Vagina (tissue), 2 donors: ENCODE measurements at places on chromosomes 12 and 14.

GRCh38 chr12:7017870-7018349 lies 366 bp downstream of the LPCAT3 start:
- no peak for DNase-seq

DNA sequence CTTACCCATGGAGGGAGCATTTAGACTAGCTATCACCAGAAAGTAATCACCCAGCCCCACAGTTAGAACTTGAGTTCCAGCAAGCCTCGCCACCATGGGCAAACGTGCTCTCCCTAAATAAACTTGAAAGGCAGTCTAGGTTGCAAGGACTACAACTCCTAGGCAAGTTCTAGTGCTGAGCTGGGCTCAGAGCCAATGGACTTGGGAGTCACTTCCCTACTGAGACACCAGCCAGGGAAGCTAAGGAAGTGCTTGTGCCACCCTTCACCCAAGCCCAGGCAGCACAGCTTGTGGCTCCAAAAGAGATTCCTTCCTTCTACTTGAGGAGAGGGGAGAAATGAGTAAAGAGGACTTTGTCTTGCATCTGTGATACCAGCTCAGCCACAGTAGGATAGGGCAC lies 57.9 kb downstream of the SLCO1A2 start:
- DNase-seq, result no peak

- no peak for DNase-seq
These were observed 172.7 kb upstream of the OR4E1 start for GRCh38 chr14:21846227-21846885.

- no peak for DNase-seq
These were observed 6.1 kb downstream of the HOXC10 start for GRCh38 chr12:53991077-53991460.

- no peak for DNase-seq
These were observed 141.7 kb upstream of the AMIGO2 start for GRCh38 chr12:47221256-47222023.

DNA sequence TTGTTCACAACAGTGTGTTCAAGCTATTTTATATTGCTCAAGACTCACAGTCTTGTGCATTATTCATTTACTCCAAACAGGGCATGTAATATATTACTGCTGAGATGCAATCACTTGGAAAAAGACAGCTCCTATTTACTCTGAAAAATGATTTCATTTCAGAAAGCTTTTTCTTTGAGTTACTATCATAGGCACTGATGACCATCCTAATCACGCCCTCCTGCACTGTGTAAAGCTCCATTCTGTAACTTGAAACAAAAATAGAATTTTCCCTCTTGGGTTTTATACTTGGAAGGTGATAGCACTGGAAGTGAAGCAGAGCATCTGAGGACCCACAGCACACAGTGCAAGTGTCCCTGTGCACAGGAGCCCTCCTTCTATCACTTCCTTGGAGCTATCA lies 55.6 kb downstream of the RTN1 start:
- DNase-seq, result no peak

DNA sequence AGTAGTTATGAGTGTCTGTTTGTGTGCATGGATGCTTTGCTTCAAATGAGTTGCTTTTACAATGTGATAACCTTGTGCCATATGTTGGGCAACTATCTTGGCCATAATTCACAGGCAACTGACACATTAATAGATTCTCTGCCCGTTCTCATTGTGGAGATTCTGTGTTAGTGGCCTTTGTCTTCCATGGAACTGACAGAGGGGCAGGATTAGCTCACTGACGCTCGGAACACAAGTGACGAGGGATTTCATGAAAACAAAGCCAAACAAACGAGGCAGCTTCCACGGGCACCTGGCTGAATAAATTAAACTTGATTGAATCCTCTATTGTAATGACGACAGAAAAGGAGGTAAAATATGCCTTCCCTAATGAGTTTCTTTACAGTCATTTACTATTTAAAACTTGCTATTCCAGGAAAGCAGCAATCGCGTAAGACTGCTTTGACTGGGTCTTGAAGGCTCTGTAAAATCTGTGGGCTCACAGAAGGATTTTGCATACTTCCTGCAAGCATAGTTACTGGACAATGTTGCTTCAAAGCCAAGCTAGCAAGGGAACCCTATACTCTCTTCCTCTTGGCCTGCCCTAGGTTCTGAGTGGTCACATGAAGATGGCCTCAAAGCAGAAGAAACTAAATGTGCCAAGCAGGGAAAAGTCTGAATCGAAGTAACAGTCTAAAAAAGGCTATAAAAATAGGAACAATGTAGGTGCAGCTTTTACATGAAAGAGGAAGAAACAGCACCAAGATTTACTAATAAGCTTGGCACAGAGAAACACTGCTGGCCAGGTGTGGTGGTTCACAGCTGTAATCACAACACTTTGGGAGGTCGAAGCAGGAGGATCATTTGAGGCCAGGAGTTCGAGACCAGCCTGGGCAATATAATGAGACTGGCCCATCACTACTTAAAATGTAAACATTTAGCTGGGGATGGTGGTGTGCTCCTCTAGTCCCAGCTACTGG lies 28.1 kb upstream of the SINHCAF start:
- DNase-seq, result no peak

GRCh38 chr12:94767956-94768355 lies 117.6 kb upstream of the TMCC3 start:
- no peak for DNase-seq

DNA sequence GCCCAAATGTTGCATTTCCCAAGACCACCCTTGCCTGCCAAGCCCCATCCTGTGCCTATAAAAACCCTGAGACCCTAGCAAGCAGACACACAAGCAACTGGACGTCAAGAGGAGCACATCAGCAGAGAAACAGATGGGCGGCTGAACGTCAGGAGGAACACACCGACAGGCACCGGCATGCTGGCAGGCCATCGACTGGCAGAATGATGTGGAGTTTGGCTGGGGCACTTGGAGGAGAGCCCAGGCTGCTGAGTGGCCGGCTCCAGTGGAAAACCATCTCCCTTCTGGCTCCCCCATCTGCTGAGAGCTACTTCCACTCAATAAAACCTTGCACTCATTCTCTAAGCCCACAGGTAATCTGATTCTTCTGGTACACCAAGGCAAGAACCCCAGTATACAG lies 130.1 kb downstream of the SLC41A2 start:
- DNase-seq, result no peak

- no peak for DNase-seq
These were observed 38.7 kb upstream of the NOVA1 start for GRCh38 chr14:26636561-26636960.

- no peak for DNase-seq
These were observed 30.1 kb downstream of the TCHP start for GRCh38 chr12:109930028-109930800.

DNA sequence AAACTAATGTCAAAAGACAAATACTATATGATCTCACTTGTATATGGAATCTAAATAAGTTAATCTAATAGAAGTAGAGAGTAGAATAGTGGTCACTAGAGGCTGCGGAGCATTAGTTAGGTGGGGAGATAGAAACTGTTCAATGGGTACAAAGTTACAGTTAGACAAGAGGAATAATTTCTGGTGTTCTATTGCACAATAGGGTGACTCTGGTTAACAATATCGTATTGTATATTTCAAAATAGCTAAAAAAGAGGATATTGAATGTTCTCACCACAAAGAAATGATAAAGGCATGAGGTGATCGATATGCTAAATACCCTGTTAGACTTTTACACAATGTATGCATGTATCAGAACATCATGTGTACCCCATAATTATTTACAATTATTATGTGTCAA lies 42.9 kb downstream of the IGF1 start:
- no peak for DNase-seq

GRCh38 chr12:121536899-121537813 lies 43.7 kb downstream of the KDM2B start:
- no peak for DNase-seq

- no peak for DNase-seq
These were observed 22.7 kb upstream of the EID3 start for GRCh38 chr12:104280717-104281458.

DNA sequence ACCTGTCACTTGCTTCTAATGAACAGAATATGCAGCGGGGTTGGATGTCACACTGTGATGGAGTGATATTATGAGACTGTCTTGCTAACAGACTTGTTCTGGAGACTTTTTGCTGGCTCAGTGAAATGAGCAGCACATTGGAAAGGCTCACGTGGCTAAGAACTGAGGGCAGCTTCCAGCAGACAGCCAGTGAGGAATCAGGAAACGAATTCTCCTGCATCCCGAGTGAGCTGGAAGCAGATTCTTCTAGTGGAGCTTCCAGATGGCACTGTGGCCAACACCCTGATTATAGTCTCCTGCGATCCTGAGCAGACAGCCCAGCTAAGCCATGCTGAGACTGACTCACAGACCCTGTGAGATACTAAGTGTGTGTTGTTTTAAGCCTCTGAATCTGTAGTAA lies 16.1 kb upstream of the TSPAN9 start:
- DNase-seq, result no peak

DNA sequence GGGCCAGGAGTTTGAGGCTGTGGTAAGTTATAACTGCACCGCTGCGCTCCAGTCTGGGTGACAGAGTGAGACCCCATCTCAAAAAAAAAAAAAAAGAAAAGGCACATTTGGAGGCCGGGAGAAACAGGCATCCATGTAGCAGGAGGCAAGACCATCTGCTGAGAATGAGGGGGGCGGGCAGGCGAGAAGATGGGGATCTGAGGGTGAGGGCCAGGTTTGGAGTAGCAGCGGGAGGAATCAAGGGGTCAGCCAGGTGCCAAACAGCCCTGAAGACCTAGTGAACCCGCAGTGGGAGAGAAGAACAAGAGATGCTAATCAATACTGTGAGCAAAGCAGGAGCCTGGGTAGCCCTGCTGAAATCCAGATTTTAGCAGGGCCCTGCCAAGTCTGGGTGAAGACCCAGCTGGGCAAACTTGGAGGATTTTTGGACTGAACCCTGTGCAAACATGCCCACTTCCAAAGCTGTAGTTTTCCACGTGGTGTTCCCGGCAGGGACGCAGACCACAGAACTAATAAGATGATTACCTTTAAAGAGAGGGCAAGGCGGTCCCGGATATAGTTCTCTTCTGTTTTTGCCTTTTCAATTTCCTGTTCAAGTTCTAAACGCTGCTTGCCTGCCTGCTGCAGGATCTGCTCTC lies 61.0 kb downstream of the NIN start:
- no peak for DNase-seq

DNA sequence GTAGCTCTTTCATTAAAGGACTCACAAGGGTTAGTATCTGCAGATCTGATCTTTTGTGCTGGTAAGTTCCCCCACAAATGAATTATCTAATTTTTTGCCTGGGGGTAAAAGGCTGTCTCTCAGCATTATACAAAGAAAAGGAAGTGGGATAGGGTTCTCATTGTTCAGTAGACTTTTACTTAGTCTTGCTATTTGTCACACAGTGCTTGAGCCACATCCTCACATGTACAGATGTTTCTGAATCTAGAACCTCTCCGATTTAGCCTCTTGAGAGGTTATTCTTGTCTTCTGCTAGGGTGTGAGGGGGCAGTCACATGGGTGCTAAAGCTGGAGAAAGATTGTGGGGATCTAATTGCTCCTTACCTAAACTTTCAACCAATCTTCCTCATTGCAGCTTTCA lies 93.0 kb downstream of the SLC41A2 start:
- DNase-seq, result no peak

DNA sequence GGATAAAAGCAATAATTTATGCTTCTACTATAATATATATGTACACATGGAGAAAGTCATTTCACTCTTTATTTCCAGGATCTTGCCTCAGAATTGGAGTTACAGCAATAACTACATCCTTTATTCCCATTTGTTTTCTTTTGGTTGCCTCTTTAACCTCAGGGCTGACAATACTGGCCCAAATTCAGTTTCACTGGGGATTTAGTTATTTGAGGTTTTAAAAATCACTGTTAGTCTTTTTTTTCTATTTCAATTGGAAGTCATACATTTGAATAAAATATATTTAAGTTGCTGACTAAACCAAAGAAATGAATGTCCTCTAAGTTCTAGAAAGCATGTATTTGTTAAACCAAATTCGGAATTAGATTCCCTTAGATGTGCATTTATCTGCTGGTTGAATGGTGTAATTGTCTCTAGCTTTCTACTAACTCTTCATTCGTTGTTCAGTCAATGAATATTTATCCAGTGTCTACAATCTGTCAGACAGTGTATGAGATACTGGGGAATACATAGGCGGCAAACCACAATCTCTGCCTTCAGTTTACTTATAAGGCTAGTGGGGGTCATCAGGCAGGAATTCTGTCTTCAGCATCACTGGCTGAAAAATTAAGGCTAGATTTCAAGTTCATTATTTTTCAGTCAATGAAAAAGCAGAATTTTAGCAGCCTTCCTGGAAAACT lies 190.8 kb upstream of the ARHGAP5 start:
- no peak for DNase-seq

DNA sequence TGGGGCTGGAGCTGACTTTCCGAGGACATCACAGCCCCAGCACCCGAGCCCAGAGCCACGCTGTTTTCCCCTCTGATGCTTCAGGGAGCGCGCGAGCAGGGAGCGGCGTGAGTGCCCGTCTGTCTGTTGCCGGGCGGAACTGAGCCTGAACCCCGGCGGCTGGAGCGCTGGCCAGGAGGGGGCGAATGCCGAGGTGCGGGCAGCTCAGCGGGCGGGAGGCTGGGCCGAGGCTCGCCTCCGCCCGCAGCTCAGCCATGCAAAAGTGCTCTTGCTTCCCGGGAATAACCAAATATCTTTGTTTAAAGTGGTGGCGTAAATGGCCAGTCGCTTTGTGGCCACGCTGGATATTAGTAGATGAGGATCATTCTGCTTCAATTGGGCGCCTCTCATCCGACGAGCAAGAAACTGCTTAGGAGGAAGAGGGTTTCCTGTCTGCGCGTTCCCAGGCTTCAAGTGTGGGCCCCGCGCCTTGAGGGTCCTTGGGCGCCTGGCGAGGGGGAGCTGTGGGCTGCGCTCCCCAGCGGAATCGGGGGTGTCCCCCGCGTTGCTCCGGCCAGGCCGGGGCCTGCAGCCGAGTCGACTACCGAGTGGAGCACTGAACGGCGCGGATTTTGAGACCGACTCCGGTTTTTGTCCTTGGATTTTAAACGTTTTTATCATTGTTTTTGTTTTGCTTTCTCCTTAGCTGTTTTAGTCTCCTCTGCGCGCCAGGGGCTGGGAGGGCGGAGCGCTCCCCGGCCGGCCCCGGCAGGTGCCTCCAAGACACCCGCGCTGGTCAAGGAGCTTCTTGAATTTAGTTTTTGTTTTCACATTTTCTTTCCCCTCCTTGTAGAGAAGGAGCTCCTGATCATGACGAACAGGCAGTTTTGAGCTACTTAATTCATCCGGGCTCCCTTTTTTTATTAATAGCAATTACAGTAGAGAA lies 831 bp upstream of the NKX2-1 start:
- no peak for DNase-seq

GRCh38 chr14:58697930-58698642 lies 60.3 kb downstream of the DACT1 start:
- DNase-seq, result no peak

- DNase-seq, result no peak
These were observed 88.5 kb downstream of the GPR135 start for GRCh38 chr14:59376686-59377085.

DNA sequence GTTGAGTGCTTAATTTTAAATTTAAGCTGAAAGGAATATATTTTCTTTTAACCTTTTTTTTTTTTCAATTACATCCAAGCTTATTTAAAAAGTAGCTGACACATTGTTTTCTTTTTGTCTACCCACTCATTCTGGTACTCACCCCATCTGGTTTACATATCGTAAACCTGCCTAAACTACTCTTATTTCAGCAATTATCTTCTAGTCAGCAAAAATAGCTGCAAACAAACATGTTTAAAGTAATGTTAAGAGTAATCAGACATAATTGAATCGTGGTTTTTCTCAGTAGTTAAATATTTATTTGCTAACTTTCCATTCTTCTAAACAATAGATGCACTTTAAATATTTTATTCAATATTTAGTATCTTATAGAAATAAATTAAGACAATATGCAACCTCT lies 492.7 kb upstream of the MGAT4C start:
- no peak for DNase-seq

- DNase-seq, result no peak
These were observed 11.8 kb downstream of the AHNAK2 start for GRCh38 chr14:104966261-104966865.

- no peak for DNase-seq
These were observed 146.3 kb upstream of the RMST start for GRCh38 chr12:97316321-97316720.
